ENCODE measurements at places on chromosomes 6 and 20.

- no peak for DNase-seq
Measured at GRCh38 chr6:134784336-134784735, 165.6 kb downstream of the ALDH8A1 start.

DNA sequence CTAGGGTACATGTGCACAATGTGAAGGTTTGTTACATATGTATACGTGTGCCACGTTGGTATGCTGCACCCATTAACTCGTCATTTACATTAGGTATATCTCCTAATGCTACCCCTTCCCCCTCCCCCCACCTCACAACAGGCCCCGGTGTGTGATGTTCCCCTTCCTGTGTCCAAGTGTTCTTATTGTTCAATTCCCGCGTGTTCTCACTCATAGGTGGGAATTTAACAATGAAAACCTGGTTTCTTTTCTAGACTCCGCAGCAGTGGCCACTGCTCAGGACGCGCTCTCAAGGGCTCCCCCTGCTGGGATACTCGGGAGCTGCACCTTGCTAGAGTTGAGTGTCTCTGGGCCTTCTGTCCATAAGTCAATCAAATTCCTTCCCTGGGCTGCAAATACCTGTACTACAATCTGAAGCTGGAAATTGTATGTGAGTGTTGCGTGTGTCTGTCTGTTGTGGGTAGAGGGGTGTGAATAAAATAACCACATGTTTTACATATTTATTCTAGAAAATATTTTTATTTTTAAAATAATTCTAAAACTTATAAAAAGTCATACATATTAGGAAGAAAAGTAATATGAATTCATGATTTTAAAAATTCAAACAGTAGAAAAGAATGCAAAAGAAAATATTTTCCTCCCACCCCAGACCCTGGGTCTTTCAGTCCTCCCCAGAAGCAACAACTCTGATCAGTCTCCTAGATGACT, 8.2 kb upstream of the CEP250 start:
- DNase-seq = peak; percentile 93

- no peak for DNase-seq
Measured at GRCh38 chr6:6790891-6791290, 202.4 kb downstream of the LY86 start.

GRCh38 chr6:74785236-74785635, 420.6 kb downstream of the COL12A1 start:
- DNase-seq = no peak

GRCh38 chr6:106748547-106749207, 119.3 kb downstream of the QRSL1 start:
- no peak for DNase-seq

- DNase-seq = no peak
Measured at GRCh38 chr6:155432293-155432692, 23.3 kb downstream of the NOX3 start.

DNA sequence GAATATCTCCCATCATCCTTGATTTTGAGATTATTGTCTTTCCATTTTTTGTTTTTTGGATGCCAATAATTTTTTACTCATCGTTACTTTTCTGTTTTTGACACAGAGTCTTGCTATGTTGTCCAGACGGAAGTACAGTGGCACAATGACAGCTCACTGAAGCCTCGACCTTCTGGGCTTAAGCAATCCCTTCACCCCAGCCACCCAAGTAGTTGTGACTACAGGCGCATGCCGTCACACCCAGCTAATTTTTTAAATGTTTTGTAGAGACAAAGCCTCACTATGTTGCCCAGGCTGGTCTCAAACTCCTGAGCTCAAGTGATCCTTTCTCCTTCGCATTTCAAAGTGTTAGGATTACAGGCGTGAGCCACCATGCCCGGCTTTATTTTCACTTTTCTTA, 602.4 kb upstream of the AGPAT4 start:
- DNase-seq = no peak

DNA sequence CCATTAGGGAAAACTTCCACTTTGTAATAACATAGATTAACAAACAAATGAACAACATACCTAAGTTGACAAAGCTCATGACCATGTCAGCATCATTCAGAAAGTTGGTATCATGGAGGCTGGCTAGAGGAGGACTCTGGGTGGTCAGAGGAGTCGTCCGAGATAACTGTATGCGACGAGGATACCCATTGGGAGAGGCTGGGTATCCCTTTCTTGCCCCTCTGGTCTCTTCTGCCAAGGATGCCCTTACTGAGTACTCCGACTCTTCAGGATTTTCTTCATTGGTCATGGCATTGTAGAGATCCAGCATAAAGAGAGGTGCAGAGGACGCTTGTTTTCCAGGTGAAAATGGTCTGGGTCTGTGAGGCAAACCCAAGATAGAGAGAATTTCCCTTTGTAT, 1.1 kb downstream of the BMP5 start:
- DNase-seq = no peak

- no peak for DNase-seq
Measured at GRCh38 chr20:53381568-53382262, 211.9 kb downstream of the ZNF217 start.

- DNase-seq = no peak
Measured at GRCh38 chr6:163902993-163903392, 488.5 kb downstream of the QKI start.

GRCh38 chr20:51643390-51643789, 100.9 kb upstream of the NFATC2 start:
- DNase-seq = no peak

DNA sequence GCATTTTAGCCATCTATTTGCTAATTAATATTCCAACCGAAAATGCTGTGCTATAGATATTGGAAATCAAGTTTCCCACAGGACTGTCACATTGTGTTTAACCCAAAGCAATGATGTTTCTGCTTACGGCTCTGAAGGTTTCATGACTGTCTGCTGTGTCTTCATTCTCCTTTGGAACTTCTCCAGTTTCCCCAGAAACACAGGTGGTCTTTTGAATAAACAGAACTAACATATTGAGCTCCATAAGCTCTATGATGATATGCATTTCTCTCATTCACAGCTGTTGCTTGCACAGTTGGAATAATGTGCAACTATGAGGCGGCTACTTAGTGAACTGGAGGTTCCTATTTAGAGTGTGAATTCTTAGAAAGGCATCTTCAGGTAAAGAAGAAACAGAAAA, 266.0 kb upstream of the ID4 start:
- DNase-seq = no peak
